ENCODE measurements at places on chromosomes 5 and 9.

DNA sequence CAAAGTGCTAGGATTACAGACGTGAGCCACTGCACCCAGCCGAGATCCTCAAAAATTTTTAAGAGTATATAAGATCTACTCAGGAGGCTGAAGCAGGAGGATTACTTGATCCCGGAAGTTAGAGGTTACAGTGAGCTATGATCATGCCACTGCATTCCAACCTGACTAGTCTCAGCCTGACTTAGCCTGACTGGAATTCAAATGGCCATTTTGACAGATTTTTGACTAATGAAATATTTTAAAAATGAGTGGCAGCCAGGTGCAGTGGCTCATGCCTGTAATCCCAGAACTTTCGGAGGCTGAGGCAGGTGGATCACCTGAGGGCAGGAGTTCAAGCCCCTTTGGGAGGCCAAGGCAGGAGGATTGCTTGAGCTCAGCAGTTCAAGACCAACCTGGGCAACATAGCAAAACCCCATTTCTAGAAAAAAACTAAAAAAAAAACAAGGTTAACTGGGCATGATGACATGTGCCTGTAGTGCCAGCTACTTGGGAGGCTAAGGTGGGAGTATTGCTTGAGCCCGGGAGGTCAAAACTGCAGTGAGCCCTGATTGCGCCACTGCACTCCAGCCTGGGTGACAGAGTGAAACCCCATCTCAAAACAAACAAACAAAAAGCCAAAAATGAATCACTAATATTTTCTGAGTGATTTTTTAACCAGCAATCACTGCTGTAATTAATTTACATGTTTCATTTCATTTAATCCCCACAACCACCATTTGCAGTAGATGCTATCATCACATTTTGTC, 16.6 kb downstream of the ATOX1 start:
- no peak for DNase-seq

DNA sequence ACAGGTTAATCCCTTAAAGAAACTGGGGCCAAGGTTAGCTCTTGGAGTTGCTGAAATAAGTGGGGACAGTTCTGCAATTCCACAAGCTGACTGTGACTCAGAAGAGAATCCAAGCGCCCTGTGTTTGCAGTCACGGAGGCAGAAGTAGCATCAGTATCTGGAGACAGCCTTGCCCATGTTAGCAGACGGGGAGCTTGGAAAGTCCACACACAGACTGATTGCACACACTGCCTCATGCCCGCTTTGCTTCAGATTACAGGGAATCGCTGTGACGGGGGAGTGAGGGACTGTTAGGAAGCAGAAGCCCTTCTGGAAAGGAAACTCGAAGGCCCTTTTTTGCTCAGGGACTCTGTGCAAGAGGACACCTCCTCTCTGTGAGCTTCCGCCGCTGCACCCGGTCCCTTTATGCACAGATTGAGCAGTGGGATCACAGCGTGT, 30.9 kb upstream of the PPP1R26 start:
- no peak for DNase-seq

- DNase-seq, result no peak
Observed at GRCh38 chr9:69370430-69370829, 45.4 kb downstream of the ENTREP1 start.

GRCh38 chr5:21398511-21398910, 1410.5 kb upstream of the CDH18 start:
- peak; percentile 68 for DNase-seq

DNA sequence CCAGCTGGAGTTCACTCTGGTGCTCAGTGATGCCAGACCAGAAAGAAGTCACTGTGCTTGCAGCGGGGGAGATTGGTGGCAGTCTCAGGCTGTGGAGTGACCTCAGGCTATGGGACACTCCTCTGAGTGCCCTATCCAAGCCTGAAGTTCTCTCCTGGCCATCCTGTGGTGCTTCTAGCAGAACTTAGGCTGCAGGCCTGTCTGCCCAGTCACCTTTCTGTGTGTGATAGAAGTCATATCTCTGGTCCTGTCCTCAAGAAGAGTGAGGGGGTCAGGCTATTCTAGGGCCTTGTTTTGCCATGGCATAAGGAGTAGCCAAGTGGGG, 9.3 kb downstream of the PDLIM4 start:
- no peak for DNase-seq

DNA sequence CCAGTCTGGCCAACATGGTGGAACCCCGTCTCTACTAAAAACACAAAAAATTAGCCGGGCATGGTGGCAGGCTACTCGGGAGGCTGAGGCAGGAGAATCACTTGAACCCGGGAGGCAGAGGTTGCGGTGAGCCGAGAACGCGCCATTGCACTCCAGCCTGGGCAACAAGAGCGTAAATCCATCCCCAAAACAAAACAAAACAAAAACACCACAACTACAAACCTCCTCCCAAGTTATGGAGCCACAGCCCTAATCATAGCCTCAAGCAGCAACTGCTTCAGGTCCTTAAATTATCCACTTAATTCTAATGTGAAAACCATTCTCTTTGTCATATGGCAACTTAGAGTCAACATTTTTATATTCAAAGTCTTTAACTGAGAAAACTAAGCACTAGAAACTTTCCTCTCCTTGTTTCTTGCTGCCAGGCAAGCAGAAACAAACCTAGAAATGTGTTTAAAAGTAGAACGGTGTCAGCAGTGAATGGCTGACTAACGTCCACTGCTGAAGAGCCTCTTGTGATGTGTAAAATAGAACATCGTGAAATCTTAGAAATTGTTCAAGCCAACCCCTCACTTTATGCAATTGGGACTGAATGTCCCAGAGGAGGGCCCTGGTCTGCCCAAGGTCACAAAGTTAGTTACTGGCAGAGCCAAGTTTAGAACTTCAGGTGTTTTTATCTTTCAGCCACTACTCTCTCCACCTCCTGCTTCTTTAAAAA, 5.7 kb downstream of the TMEM245 start:
- DNase-seq, result no peak

DNA sequence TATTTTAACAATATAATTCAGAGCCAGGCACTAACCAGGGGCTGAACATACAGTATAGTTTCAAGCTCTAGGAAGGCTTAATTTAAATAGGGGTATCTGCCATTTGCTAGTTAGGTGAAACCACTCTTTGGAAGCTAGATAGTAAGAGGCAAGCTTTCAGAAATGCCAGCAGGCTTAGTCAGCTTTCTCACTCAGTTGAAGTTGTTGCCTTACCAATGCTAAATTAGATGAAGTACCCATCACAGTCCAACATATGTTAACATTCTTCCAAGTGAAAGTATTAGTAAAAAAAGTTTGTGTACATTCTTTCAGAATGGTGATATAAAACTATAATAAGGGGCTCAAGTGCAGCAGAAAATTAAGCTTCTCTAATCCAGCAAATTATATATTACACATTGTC, 215.0 kb downstream of the CNTLN start:
- DNase-seq, result no peak

DNA sequence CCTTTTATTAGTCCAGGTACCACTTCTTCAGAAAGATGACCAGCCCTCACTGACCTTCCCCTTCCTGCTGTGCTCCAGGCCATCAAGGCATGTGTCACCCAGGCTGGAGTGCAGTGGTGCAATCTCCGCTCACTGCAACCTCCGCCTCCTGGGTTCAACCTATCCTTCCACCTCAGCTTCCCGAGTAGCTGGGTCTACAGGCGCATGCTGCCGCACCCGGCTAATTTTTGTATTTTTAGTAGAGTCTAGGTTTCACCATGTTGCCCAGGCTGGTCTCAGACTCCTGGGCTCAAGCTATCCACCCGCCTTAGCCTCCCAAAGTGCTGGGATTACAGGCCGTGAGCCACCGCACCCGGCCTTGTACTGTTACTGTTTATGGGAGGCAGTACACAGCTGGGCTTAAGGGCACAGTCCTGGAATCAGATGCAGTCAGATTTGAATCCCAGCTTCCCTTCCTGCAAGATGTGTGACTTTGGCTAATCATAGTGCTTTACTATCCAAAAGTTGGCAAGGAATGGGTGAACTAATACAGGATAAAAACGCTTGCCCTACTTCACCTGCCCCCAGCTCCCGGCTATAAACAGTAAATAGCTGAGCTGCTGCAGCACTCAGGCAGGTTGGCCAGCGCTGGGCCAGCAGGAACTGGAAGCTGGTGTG, 483 bp upstream of the EIF4EBP3 start:
- DNase-seq, result no peak

DNA sequence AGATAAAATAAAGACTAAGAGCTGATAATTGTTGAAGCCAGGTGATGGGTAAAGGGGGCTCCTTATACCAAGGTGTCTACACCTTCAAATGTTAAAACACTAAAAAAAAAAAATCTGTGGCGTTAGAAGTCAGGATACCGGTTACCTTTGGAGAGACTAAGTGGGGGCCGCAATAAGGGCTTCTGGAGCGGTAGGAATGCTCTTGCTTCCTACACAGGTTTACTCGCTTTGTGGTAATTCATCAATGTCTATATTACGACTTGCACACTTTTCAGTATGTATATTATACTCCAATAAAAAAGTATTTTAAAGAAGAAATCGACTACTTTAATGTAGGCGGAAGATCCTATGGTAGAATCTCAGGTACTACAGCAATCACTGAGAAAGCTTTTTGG, 12.5 kb downstream of the MRPS27 start:
- DNase-seq, result no peak

- no peak for DNase-seq
Observed at GRCh38 chr5:169527066-169527465, 56.5 kb upstream of the SPDL1 start.

GRCh38 chr5:169686137-169686536, 49.1 kb downstream of the DOCK2 start:
- peak; percentile 17 for DNase-seq

- DNase-seq, result no peak
Observed at GRCh38 chr5:15807871-15808270, 307.9 kb downstream of the FBXL7 start.

- DNase-seq, result no peak
Observed at GRCh38 chr5:174400461-174400860, 323.9 kb upstream of the MSX2 start.

DNA sequence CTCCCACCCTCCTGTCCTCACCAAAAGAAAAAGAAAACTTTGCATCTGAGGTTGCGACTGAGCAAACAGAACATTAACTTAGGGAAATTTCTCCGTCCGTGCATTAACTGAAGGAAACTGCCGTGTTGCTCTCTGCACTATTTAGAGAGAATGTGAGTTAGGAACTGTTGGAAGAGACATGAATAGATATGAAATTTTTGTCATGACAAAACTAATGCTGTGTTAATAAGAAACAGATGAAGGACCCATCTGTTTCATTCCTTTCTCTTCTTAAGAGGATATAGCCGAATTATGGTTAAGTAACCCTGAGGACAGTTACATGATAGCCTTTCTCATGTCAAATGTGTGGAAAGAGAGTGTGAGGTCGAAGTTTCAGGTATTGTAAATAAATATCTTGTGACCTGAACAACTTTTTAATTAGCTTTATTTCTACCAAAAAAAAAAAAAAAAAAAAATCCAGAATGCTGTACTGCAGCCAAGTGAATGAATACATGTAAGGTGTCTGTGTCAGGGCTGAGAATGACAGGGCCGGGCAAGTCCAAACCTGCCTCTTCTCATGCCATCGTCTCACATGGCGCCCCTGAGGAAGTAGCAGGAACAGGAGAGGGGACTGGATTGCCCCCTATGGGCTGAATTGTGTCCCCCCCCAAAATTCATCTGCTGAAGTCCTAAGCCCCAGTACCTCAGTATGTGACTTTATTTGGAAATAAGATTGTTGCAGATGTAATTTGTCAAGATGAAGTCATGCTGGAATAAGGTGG, 35.6 kb upstream of the ANKRD33B start:
- peak; percentile 96 for DNase-seq

- no peak for DNase-seq
Observed at GRCh38 chr9:37952731-37953130, 48.8 kb upstream of the SLC25A51 start.

GRCh38 chr5:78574131-78574673, 74.4 kb downstream of the LHFPL2 start:
- DNase-seq, result no peak

DNA sequence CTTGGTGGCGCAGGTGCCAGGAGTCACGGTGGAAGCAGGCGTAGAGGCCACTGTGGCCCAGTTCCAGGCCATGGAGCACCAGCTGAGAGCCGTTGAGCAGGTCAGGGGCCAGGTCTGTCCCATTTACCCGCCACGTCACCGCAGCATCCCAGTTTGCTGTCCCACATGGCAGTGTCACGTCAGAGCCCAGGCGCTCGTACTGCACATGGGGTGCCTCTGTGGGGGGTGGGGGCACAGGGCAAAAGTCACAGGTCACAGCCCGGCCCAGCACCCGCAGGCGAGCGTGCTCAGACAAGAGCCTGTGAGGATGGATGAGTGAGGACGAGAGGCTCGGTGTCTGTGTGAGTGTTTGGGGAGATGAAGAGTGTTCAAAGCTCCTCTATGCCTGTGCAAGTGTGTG, 24.9 kb downstream of the CNTFR start:
- DNase-seq, result no peak

Measured in NCI-H524 treated with DMSO at 0.1 percent for 48 hours (cell line).